Hematopoietic multipotent progenitor cell treated with erythropoietin and hydrocortisone succinate and interleukin-3 and kit ligand, for 15 days (in vitro differentiated cells): ENCODE measurements at places on chromosomes 6 and 20.

- DNase-seq, result no peak
These were observed 57.9 kb downstream of the FHL5 start for GRCh38 chr6:96620851-96621250.

- DNase-seq, result no peak
These were observed 696 bp upstream of the SUPT3H start for GRCh38 chr6:45378334-45378926.

DNA sequence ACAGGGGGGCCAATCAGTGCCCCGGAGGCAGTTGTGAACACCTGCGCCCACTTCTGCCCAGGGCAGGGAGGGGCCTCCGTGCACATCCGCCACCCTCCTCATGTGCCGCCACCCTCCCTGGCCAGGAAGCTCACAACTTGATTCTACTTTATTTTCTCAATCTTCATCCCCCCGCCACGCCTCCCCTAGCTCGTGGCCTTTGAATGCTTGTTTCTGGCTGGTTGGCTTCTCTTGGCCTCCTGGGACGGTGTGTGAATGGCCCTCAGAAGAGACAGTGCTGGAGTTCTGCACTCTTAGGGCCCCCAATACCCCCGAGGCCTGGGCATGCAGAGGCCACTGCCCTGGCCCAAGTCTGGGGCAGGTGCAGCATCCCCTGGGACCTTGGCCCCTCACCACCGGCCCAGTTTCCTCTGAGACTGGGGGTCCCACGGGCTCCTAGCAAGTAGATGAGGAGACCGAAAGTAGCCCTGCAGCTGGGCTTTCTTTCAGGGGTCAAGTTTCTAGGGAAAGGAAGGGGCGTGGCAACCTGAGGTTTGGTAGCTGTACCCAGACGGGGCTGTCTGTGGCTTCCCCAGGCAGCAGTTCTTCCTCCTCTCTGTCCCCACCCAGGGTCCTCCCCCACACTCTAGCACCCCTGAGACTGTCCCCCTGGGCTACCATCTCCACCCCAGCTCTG, 1.3 kb downstream of the RGS19 start:
- DNase-seq, result no peak

DNA sequence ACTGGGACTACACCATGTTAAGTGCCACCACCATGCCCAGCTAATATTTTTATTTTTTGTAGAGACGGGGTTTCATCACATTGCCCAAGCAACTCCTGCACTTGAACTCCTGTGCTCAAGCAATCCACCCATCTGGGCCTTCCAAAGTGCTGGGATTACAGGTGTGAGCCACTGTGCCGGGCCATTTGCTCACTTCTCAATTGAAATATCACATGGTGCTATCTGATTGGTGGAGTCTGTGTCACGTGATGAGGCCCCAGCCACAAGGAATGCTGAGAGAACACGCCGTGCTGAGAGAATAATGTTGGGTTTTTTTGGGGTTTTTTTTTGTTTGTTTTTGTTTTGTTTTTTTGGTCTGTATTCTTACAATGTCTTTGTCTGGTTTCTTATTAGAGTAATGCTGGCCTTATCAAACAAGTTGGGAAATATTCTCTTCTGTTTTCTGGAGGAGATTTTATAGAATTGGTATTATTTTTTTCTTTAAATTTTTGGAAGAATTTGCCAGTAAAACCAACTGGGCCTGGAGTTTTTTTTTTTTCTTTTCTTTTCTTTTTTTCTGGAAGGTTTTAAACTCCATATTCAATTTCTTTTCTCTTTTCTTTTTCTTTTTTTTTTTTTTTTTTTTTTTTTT, 183.2 kb upstream of the KCNG1 start:
- DNase-seq, result no peak

DNA sequence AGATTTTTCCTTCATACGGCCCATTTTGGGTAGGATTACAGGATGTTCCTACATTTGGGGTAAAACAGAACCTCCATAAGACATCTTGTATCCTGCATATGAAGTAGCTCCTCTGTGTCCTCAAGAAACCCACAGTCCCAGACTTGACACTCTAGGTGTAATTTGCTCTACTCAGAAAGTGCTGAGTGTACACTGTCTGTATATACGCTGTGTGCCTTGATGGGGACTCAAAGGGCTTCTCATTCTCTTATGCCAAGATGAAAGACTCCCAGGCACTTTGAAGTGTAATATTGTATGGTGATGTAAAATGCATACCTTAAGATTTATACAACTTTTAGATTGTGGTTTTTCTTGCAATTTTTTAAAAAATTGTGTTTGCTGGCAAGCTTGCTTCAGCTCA, 5.2 kb downstream of the TFAP2D start:
- no peak for DNase-seq

- no peak for DNase-seq
These were observed 56.9 kb downstream of the LY86 start for GRCh38 chr6:6645261-6645917.

DNA sequence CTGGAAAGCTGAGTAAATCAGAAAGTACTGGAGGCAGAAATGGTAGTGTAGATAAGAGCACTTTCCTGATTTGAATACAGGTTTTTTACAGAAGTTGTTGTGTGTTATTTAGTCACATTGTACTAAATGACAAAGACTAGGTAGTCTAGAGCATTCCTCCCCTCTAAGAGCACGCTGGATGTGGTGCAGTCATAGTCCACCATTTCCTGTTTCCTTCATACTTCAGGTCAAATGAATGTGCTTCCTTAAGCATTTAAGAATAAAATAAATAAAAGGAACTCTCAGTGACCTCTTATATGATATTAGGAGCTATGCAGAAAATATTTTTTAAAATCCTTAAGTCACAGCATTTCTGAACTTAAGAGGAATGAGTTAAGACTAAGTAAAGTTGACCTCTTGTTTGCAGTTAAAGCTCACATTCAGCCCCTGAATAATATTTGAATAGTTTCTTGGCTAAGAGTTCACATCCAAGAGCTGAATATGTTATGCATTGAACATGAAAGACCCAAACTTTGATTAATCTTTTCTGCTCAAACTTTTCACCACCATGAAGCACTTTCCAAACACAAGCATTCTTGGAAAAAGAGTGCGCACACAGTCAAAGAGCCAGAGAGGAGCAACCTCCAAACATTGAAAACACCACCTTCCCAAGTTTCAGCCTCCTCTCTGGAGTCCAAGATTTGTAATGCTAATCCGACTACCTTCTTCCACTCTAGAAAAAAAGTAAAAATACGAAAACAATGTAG, 53.4 kb upstream of the TMEM30A start:
- DNase-seq, result no peak

GRCh38 chr6:77456531-77457248, 6.6 kb downstream of the HTR1B start:
- no peak for DNase-seq

- DNase-seq, result no peak
These were observed 5.6 kb upstream of the CFB start for GRCh38 chr6:31940256-31940664.

DNA sequence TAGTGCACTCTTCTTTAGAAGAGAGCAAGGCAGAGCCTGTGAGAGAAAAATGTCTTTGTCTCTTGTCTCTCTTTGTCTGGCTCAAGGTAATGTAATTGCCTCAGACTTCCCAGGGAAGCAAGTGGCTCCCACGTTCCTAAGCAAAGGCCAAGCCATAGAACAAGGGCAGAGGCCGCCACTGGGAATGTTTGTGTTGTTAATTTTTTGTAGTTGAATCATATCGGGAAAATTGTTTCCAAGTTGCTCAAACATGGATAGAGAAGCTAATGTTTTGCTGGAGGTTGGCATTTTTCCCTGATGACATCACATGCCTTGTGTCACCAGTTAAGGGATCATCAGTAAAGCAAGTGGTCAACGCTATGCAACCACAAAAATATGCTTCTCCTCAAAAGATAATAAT, 211.5 kb upstream of the FOXA2 start:
- no peak for DNase-seq

- DNase-seq, result no peak
These were observed 745.9 kb downstream of the TBC1D32 start for GRCh38 chr6:120588424-120588823.

GRCh38 chr20:6707321-6707831, 60.1 kb upstream of the BMP2 start:
- no peak for DNase-seq

DNA sequence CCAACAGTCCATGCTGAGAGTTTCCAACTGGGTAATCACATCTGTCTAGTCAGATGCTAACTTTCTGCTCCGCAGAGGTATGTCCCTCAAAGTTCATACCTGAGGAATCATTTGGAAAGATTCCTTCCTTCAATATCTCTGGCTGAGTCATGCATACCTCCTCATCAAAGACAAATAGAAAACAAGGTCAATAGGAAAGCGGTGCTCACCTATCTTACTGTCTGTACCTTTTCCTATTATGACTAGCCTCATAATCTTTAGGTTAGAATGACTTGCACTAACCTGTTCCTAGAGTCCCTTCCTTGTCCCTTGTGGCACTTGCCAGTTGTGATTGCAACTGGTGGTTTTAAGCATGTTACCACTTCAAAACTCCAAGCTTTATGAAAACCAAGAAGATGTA, 78.2 kb upstream of the PTPRK start:
- DNase-seq, result no peak

DNA sequence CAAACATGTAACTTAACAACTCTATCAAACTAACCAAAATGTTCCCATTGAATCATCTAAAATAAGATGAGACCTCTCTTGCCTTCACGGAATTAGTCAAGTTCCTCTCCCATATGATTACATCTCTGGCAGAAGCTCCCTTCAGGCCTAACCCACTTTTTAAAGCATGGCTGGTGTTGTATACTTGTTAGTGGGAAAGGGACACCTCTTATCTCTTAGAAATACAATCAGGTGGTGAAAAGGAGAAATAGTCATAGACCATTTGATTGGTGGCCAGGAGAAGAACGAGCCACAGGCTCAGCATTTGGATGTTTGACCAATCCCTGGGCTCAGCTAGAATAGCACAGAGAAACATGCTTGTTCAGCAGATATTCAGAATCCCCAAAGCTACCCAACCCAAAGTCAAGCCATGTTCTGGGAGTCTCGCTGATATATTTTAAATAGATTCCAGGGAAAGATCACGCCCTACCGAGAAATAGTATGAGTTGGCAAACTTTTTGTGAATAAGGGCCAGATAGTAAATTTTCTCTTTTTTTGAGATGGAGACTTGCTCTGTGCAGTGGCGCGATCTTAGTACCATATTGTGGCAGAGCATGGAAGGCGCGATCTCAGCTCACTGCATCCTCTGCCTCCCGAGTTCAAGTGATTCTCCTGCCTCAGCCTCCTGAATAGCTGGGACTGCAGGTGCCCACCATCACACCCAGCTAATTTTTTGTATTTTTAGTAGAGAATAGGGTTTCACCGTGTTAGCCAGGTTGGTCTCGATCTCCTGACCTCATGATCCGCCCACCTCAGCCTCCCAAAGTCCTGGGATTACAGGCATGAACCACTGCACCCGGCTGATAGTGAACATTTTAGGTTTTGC, 126.3 kb upstream of the MYLIP start:
- peak; percentile 34 for DNase-seq

DNA sequence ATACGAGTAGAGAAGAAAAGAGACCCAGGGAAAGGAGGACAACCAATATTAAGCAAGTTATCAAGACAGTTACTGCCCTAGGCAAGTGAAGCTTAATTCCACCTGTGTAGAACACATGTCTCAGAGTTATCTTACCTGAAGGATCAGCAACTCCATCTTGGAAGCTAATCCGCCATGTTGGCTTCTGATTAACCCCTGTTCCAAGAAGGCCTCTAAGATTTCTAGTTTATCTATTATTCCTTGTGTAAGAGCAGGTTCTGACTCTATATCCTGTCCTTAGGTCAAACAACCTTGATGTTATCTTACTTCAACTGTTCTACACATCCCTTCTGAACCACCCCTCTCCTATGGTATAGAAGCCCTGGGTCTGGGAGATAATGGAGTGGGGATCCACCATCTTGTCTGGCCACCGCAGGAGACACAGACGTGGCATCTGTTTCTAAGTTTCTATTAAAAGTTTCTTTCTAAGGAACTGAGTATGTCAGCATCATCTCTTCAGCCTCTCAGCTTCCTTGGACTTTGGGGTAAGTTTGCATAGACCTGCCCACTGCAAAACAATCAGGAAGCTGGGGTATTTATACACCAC, 27.7 kb upstream of the PTPN1 start:
- DNase-seq, result peak; percentile 23

- DNase-seq, result no peak
These were observed 40.6 kb downstream of the NOL7 start for GRCh38 chr6:13655700-13656099.

GRCh38 chr6:168708984-168709383, 268.0 kb downstream of the SMOC2 start:
- DNase-seq, result no peak

GRCh38 chr6:27251112-27251605, 3.7 kb downstream of the PRSS16 start:
- no peak for DNase-seq

DNA sequence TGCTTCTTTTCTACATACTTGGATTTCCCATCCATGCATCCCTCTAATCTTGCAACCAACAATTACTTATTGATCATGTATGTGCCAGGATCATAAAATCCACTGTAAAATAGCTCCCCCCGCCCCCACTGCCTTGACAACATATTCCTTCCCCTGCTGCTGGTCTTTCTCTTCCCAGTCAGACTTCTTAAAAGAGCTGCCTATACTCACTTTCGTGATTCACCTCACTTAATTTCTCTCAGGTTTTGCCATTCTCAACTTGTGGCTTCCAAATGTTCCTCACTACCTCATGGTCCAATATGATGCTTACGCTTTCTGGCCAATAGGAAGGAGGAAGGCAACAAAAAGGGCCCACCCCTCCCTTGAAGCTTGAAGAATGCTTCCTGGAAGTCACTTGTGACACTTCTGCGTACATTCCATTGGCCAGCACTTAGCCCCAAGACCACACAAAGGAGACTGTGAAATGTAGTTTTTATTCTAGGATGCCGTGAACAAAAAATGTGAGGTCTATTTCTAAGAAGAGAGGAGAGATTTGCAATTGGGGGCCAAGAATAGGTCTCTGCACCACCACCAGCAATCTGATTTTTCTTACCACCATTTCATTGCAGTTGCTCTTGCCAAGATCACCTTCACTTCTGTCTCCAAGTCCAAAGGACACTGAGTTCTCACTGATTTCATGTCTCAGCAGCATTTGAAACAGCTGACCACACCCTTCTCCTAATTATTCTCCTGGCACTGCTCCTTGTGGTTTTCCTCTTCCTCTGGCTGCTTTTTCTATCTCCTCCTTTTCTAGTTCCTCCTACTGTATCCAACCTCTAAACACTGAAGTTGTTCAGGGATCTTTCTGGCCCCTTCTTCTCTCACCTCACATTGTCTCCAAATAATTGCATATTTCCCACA, 30.8 kb downstream of the CD164 start:
- DNase-seq, result no peak

GRCh38 chr6:142570221-142570671, 268.4 kb downstream of the ADGRG6 start:
- DNase-seq, result no peak

DNA sequence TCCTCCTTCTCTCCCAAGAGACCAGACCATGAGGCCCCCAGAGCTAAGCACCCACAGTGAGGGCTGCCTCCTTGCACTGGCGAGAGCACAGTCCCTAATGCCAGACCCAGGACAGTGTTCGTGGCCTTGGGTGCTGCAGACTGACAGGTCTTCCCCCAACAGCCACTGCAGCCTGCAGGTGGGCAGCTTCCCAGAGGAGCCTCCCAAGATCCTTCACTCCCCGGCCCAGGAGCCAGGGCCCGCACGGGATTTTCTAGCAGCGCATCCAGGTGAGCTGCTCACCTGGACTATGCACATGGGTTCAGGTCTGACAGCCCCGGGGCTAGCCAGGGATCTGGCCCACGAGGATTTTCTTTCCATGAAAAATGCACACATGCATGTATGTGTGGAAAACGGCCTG, 41.7 kb downstream of the SUMO4 start:
- DNase-seq, result no peak

- no peak for DNase-seq
These were observed 55.0 kb downstream of the FOXA2 start for GRCh38 chr20:22529150-22530019.
